ENCODE measurements at places on chromosomes 3 and 15.

- DNase-seq: no peak
Observed at GRCh38 chr3:59612444-59612715, 562.6 kb upstream of the CFAP20DC start.

DNA sequence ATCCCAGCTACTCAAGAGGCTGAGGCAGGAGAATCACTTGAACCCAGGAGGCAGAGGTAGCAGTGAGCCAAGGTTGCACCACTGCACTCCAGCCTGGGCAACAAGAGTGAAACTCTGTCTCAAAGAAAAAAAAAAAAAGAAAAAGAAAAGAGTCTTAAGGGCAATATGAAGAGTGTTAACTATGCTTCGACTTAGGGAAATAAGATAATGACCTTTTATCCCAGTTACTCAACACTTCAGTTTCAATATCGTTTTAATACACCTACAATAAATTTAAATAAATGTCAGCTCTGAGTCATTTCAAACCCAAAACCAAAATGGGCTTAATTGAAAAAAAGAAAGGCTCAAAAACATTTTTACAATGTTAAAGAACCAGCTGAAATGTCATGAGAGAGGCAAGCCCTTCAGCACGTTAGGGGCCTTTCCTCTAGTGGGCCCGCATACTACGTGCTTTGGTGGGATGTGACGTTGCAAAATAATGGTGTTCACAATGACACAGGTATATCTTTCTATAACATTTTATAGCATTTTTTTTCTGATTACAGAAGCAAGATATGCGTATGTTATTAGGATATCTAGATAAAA is 15.3 kb downstream of the FYCO1 start:
- DNase-seq: no peak

DNA sequence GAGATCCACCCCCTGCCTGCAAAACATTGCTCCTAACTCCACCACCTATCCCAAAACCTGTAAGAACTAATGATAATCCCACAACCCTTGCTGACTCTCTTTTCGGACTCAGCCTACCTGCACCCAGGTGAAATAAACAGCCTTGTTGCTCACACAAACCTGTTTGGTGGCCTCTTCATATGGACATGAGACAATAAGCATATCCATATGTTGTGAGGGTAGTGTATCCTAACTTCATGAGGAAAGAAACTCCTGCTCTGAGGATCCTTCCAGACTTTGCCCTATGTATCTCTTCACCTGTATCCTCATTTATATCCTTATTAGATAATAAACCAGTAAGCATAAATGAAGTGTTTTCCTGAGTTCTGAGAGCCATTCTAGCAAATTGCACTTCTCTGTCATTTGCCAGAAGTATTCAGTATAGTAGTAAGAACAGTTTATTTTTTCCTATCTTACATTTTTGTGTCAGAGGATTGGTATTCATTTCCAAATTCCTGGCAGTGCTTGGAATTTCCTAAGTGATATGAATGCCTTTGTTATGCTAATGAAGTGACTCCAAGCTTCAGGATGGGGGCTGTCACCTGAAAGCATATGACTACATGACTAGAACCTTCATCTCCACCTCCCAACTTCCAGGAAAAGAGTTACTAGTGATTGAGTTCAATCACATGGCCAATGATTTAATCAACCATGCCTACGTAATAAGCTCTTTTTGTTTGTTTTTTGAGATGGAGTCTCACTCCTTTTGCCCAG is 30.2 kb downstream of the TTBK2 start:
- DNase-seq: no peak

DNA sequence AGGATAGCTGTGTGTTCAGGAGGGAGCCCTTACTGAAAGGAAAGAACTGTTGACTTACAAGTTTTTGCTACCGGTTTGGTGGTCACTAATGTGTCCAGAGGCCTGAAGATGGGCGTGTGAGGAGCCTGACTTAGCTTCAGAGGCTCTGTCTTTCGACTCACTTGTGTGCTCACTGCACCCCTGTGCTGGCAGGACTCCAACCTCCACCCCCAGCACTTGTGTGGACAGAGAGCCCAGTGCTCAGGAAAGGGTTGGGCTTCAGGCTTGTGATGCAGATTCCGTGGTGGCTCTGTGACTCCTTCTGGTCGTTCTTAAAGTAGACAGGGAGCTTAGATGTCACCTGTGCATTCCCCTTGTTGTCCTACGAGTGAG is 100.9 kb downstream of the PGPEP1L start:
- no peak for DNase-seq

Data from activated CD4-positive, alpha-beta T cell treated with anti-CD3 and anti-CD28 coated beads, Interleukin-2, amount 10 ng/mL, durations not matched to agents 24 days and 14 days (primary cell).